B cell (primary cell): ENCODE measurements at places on chromosomes 5 and 9.

DNA sequence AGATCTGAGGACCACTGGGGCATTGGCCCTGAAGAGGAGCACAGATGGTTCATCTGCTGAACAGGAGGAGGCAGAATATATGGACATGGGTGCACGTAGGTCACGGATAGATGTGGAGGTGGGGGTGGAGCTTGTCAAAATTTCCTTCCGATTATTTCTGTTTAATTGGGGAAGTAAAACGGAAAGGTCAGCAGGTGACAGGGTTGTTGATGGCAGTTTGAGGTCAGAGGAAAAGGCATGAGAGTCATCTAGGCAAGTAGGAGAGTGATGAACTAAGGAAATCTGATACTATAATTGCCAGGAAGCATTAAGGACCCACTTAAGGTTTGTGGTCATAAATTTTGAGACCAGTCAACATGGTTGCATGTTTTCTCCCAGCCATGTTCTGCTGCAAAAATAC is 8.4 kb upstream of the FAM81B start:
- no peak for DNase-seq

- no peak for DNase-seq
Observed at GRCh38 chr5:88230546-88231066, 38.0 kb downstream of the TMEM161B start.

- DNase-seq, result no peak
Observed at GRCh38 chr9:36136894-36137391, 410 bp downstream of the GLIPR2 start.

- no peak for DNase-seq
Observed at GRCh38 chr9:88313364-88314220, 74.7 kb upstream of the SPIN1 start.

DNA sequence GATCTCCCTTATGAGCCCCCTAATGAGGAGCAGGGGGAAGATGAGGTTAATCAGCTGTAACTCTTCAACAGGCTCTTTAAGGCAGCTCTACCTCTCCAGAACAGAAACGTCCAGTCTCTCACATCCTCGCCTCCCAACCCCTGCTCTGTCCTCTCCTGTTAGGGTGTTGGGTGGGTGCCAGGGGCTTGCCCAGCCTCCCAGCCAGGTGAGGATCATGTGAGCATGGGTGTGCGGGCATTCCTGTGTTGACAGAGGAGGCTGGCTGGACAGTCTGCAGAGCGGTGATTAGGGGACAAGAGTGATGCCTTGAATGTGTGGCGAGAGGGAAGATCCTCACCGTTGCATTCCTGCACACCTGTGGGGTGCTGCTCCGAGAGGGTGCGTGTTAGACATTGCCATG is 51.7 kb downstream of the CCDC180 start:
- DNase-seq, result no peak

DNA sequence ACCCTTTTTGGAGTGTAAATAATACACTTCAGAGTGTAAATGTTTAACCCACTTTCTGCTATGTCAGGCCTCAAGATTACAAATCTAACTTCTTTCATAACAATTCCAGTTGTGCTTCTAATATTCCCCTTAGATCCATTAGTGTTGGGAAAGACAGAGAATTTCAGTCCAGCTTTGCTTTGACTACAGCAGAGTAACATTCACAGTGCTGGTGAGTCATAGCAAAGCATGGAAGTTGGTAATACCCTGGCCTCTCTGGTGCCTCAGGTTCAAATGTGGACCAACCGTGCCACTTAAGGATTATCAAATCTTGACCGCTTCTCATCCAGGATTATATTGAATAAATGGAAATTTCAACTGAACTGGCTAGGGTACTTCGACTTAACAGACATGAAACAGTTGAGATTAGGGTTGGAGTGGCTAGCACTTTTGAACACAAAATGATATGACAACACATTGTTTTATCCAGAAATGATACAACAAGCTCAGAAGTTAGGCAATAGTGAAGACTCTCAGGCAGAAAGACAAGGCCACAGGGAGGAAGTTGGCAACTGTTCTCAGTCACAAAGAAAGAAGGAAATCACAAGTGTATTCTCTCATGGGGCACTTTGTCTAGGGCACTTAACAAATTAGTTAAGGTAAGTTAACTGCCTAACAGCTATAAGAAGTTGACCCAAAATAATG is 24.4 kb upstream of the RASA1 start:
- no peak for DNase-seq

GRCh38 chr5:82820961-82821845 is 256.0 kb downstream of the TMEM167A start:
- DNase-seq, result peak; percentile 19

DNA sequence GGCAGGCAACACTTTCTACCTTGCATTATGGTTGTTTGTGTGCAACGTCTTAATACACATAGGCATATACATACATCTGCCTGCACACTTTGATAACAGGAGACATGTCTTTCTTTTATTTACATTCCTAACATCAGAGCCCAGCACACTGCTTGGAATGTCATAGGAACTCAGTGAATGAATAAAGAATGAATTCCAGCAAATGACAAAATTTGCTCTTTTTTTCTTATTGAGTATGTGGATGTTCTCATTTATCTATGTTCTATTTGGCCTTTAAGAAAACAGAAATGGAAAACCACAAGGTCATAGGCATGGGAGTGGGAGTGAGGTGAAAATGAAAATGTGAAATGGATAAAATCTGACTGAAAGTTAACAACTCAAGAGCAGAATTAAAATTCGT is 36.3 kb upstream of the PALM2AKAP2 start:
- no peak for DNase-seq

GRCh38 chr5:116276952-116277351 is 192.1 kb downstream of the COMMD10 start:
- DNase-seq, result no peak

DNA sequence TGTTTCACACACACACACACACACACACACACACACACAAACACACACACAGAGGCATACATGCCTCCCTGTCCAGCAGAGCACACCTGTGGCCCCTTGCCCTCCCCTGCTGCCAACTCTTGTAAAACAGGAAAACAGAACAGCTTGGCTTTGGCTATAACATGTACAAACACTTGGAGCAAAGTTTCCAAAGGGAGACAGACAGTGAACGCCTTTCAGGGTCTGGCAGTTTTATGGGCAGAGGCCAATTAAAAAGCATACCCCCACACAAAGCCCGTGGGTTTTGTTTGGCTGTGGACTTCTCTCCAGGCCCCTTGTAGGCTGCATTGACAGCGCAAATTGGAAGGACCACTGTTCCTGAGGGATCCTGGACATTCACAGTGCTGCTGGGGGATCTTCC is 265.6 kb downstream of the PAPPA start:
- no peak for DNase-seq

GRCh38 chr5:136021016-136021405 is 7.8 kb upstream of the TGFBI start:
- DNase-seq, result no peak

GRCh38 chr5:91535499-91535898 is 152.4 kb upstream of the ARRDC3 start:
- no peak for DNase-seq

- no peak for DNase-seq
Observed at GRCh38 chr5:163261647-163262269, 175.6 kb upstream of the CCNG1 start.

GRCh38 chr9:23539311-23539710 is 286.7 kb downstream of the ELAVL2 start:
- no peak for DNase-seq

DNA sequence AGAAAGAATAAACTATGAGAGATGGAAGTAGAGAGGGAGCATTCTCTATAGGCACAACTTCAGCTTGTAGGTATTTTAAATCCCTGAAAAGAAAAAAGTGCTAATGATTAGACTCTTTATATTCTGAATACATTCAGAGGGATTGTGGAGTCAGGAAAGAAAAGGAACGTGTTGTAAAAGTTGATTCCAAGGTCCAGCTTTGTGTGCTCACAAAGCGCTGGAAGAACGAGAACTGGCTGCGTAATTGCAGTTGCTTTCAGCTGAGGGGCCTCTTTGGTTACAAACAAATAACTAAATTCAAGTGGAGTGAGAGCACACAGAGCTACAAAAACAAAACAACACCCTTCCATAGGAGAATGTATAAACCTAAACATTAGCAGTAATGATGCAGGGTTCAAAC is 1040.4 kb upstream of the WWC1 start:
- no peak for DNase-seq

- no peak for DNase-seq
Observed at GRCh38 chr9:76203373-76203772, 190.9 kb downstream of the RFK start.

GRCh38 chr9:74953235-74953751 is 581 bp upstream of the C9orf40 start:
- DNase-seq, result no peak

DNA sequence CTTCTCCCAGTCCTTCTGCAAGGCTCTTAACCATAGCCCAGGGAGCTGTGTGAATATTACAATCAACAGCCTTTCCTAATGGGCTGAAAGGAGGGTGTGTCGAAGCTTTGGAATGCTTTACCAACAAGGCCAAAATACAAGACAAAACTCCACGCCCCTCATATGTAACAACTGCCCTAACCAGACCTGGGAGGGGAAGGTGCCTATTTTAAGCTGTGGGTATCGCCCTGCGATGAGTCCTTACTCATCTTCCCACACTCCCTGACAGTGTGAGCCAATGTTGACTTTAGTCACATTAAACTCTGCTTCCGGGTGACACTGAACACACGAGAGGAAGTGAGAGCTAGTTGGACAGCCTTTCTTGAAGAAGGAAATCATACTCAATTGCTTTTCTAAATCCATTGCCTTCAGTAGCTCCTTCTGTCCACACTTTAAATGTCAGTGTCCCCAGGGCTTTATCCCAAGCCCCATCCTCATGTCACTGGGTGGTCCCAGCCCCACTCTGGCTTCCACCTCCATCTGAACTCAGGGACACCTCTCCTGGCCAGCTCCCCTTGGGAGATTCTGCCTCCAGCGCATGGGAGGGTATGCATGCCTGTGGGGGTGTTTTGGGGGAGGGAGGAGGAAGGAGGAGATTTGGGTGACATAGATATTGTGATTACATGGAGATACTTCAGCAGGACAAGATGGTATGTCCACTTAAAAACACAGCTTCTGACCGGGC is 6.5 kb upstream of the TBC1D9B start:
- no peak for DNase-seq

- no peak for DNase-seq
Observed at GRCh38 chr5:21391506-21391905, 1403.5 kb upstream of the CDH18 start.

DNA sequence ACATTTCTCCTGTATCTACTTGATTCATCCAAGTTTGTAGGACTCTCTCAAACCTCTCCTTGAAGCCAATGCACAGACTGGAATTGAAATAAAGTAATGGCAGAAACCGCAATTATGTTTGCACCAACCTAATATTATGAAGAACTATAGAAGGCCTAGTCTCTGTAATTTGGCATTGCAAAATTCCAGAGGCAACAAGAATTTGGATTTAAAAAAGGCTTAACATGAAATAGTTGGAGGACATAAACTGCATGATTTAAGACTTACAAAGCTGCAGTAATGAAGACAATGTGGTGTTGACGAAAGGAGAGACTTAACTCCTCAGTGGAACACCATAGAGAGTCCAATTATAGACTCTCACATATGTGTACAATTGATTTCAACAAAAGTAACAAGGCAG is 117.8 kb upstream of the MINAR2 start:
- DNase-seq, result no peak

GRCh38 chr5:172370648-172371545 is 83.4 kb downstream of the SH3PXD2B start:
- peak; percentile 10 for DNase-seq

GRCh38 chr9:95104581-95104960 is 212.9 kb downstream of the FANCC start:
- no peak for DNase-seq

DNA sequence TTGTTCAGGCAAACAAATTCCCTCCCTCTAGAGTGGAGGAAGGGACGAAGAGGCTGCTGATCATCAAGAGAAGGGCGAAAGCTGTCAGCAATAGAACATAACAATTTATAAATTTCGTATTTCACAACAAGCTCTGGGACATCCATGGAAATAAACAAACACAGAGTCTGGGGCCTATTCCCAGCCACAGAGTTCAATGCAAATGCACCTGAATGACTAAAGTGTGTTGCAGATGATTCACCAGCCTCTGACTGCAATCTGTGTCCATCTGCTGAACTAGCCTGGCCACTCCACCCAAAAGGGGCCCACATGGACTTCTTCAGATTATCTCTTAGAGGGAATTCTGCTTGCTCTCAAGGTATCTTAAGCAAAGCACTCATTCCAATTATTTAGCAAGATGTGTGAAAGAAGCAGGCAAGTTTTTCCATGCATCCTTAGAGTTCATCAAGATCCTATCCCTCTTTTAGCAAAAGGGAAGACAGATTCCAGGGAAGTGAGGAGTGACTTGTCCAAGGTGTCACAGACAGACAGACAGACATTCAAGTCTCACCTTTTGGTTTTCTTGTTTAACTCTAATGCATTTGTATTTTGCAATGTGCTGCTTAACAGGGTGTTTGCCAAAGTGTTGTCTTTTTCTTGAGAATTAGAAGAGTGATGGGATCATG is 307.8 kb upstream of the PAPPA start:
- DNase-seq, result no peak

GRCh38 chr9:112755675-112756074 is 5.1 kb downstream of the SNX30 start:
- DNase-seq, result no peak

- DNase-seq, result no peak
Observed at GRCh38 chr9:16385590-16385989, 484.9 kb downstream of the BNC2 start.

GRCh38 chr5:55191165-55191564 is 18.2 kb upstream of the CDC20B start:
- no peak for DNase-seq

DNA sequence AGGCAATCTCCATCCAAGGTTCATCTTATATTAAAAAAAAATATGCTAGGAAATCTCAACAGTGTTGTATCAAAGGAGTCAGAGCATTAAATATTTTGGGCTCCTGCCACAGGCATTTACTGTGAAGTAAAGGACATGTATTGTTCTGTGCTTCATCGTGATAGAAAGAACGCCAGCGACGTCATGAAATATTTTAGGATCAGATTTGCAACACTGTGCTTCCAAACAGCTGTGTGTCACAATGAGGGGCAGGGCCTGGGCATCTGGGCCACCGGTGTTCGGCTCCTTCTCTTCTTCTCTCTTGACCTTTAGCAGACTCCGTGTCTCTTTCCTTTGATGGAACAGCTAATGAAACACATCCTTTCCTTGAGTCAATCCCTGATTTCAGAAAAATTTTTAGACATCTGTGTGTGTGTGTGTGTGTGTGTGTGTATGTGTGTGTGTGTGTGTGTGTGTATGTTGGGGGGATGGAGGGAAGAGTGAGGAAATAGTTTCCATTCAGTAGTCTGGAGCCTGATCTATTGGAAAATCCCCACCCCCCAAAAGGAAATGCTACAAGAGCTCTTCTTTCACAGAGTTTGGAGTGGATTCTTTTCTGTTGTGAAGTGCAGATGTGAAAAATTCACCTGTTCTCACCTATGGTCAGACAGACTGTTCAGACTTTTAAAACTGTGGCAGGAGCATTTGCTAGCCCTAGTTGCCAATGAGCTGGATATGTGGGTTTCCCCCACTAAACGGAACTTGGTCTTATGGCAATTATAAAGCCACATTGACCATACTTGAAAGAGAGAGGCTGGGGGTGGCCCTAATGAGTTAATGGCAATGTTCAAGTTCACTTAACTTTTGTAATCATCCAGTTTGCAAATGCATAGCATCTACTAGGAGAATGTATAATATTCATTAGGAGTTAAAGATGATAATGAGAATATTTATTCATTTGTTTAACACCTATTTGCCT is 18.1 kb upstream of the TNC start:
- DNase-seq, result no peak

GRCh38 chr5:116271446-116272025 is 186.7 kb downstream of the COMMD10 start:
- no peak for DNase-seq

GRCh38 chr9:75889977-75890471 is 449 bp upstream of the PCSK5 start:
- no peak for DNase-seq

GRCh38 chr5:57437976-57438805 is 44.4 kb downstream of the ACTBL2 start:
- DNase-seq, result no peak
